ENCODE measurements at places on chromosomes 5 and 9.
A peak's percentile ranks its signal among the peaks of the same experiment; 100 is the strongest.

DNA sequence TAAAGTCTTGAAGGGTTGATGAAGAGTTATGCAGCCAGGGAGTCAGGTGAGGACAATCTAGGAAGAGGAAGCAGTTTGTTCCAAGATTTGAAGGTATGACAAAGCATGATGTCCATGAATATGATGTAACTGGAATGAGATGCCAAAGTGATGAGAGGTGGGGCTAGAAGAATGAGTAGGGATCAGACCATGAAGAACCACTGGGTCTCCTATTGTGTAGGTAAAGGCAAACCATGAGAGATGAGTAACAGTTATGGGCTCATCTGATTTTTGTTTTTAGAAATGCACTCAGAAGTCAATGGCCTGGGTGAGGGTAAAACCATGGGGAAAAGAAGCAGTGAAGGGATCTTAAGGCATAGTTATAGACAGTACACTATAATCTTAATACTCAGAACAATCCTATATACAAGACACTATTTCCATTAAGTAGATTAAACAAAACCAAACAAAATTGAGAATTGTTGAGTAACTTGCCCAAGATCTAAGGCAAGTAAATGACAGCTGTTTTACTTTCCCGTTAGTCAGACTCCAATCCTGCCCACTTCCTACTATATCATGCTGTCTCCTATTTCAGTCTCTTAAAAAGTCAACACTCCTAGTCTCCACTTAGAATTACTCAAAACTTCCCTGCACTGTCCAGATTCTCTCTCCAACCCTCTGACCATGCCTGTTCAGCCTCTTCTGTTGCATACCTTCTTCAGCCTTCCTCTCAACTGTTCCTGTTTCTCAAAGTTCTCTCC lies 393.8 kb upstream of the MEF2C start:
- DNase-seq = no peak

- no peak for DNase-seq
These were observed 35.6 kb downstream of the IL6ST start for GRCh38 chr5:55959208-55959607.

DNA sequence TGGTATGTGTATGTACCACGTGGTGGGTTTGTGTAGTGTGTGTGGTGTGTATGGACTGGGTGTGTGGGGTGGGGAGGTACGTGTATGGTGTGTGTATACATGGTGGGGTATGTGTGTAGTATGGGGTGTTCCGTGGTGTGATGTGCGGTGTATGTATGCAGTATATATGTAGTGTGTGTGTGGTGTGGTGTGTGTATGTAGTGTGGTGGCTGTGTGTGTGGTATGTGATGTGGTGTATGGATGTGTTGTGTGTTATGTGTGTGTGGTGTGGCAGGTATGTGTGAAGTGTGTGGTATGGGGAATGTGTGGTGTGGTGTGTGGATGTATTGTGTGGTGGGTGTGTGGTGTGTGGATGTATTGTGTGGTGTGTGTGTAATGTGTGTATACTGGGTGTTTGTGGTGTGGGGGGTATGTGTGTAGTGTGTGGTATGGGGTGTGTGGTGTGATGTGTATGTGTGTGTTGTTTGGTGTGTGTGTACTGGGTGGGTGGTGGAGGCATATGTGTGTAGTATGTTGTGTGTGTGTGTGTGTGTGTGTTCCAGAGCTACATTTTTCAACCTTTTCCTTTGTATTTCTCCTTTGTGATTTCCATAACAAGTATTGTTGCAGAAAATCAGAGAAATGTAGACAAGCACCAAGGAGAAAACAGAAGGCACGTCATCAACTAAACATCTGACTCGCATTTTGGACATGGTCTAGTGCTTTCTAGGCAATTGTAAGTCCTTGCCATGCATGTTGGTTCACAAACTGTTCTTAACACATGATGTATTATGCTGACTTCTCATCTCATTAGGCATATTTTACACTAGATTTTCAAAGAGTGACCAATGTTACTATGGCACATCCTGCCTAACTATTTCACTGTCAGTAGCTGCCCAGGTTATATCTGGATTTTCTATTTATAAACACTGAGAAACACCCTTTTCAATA lies 13.2 kb downstream of the SEMA4D start:
- DNase-seq = no peak

- DNase-seq = no peak
These were observed 196.2 kb downstream of the CACNA1B start for GRCh38 chr9:138073808-138074207.

- no peak for DNase-seq
These were observed 4.9 kb downstream of the NACC2 start for GRCh38 chr9:136090056-136090735.

GRCh38 chr5:25029004-25029403 lies 384.2 kb upstream of the CDH10 start:
- DNase-seq = peak; percentile 10

GRCh38 chr9:95102572-95102971 lies 214.9 kb downstream of the FANCC start:
- no peak for DNase-seq

DNA sequence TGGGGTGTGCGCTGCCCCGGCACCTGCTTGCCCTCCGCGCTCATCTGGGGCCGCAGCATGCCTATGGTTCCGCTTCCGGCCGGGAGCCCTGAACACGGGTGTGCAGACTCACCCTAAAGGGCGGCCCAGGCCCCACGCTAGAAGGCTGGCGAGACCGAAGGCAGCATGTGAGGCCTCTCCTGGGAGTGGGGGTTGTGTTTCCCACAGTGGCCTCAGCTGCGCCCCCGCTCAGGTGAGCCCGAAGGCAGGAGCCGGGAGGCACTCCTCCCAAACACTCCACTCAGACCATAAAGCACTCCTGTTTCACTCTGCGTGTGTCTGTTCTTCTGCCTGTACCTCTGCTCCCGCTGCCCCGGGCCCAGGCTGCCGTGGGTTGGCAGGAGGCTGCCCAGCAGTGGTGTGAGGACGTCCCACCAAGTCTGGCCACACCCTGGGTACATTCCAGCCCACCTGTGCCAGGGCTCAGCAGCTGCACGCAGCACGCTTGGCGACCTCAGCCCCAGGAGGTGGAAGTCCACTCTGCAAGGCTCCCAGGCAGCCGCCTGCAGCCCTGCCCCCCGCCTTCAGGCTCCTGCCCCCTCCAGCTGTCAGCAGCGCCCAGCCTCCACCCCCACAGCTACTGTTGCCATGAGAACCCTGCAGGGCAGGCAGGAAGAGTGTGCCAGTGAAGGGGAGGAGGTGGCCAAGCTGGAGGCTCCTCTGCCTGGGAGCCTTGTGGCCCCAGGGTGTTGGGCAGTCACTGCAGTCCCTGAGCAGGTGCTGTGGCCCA lies 1.2 kb upstream of the AJM1 start:
- peak; percentile 77 for DNase-seq
